Smooth muscle cell of trachea (primary cell): ENCODE measurements at places on chromosomes 16 and 17. TPM values are rescaled to one million over a fixed set of nuclear protein-coding genes. Genes with fewer than 3 reads are reported as not detected.

The TBC1D3I gene
- total RNA-seq, result not detected in 2 replicates

The NDRG4 gene
- 18.2 and 35.3 TPM in 2 replicates for total RNA-seq

The SRCIN1 gene
- under 0.01 and 0.17 TPM in 2 replicates for total RNA-seq

The RAMP2 gene
- total RNA-seq, result not detected in 2 replicates

The PDF gene
- 13.7 and 18.2 TPM in 2 replicates for total RNA-seq

The CCR7 gene
- total RNA-seq, result not detected in 2 replicates

The KRT12 gene
- total RNA-seq, result not detected in 2 replicates

The TLCD2 gene
- total RNA-seq, result 4.9 and 6.8 TPM in 2 replicates

The MILR1 gene
- total RNA-seq, result 6.5 and 27.9 TPM in 2 replicates

The DCAF7 gene
- total RNA-seq, result 17.2 and 17.9 TPM in 2 replicates

The DGKE gene
- 5.0 and 5.2 TPM in 2 replicates for total RNA-seq

The CDH1 gene
- not detected in 2 replicates for total RNA-seq
